NCI-H2107 (cell line): ENCODE measurements at places on chromosomes 12 and 14.
A peak's percentile ranks its signal among the peaks of the same experiment; 100 is the strongest.

DNA sequence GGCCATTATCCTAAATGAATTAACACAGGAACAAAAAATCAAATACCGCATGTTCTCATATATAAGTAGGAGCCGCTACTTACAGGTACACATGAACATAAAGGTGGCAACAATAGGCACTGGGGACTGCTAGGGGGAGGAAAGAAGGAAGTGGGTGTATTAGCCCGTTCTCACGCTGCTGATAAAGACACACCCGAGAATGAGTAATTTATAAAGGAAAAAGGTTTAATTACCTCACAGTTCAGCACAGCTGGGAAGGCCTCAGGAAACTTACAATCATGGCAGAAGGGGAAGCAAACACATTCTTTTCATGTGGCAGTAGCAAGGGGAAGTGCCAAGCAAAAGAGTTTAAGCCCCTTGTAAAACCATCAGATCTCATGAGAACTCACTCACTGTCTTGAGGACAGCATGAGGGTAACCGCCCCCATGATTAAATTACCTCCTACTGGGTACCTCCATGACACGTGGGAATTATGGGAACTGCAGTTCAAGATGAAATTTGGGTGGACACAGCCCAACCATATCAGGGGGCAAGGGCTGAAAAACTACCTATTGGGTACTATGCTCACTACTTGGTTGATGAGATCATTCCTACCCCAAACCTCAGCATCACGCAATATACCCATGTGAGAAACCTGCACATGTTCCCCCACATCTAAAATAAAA lies 16.4 kb upstream of the MIA2 start:
- DNase-seq = no peak

GRCh38 chr12:123057513-123058265 lies 77.2 kb downstream of the ARL6IP4 start:
- peak; percentile 94 for DNase-seq

DNA sequence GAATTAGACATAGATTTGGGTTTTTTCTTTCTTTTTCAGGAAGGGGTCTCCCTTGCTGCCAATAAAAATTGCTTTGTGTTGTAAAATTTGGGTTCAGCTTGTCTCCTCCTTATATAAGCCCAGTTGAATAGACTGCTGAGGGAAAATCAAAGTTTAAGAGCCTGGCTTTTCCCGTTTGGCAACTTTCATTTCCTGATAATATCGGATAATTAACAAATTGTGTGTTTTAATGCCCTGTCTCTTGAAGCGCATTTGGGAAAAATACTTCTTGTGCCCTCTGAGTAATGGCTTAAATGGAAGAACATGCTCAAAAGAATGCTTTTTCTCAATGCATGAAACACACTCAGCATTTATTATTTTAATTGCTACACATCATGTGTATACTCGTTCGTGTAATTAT lies 198.0 kb upstream of the DCN start:
- DNase-seq = no peak

- no peak for DNase-seq
These were observed 106.4 kb downstream of the SLC8A3 start for GRCh38 chr14:70082394-70082793.

DNA sequence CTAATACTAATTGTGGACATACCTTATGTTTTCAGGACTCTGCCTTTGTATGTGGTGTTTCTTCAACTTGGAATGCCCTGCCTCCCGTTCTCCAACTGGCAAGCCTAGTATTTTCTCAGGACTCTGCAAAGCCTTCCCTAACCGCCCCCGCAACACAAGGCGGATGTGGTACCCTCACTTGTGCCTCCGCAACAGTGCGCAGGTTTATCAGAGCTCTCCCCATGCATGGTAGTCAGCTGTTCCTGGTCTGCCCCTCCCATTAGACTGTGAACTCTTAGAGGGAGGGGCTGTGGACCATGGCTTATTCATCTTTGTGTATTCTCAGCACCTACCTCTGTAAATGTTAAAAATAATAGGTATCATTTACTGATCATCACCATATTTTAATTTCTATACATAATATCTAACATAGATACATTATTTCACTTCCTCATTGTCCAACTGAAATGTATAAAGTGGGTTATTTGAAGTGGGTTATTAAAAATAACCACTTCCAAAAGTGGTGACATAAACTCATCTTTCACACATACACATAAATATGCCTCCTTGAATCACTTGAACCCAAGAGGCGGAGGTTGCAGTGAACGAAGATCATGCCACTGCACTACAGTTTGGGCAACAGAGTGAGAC lies 9.0 kb downstream of the LPAR5 start:
- no peak for DNase-seq

DNA sequence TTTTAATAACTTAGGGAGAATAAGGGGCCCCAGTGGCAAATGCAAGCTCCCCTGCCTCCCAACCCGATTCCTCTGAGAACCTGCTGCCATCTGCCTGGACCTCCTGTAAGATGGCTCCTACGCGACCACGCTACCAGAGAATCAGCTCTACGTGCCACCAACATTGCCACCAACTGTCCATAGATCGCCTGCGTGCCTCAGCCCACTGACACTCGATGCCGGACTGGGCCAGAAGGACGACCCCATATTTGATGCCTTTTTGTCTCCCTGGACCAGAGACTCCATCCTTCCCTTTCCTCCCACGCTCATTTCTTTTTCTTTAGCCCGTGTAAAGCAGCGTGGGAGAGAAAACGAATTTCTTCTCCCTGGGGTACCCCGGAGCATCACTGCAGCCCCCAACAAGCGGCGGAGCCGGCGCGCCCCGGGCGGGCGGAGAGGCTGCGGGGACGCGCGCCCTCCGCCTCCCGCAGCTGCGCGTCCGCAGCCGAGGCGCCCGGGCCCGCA lies 565 bp upstream of the KLHL42 start:
- no peak for DNase-seq

GRCh38 chr12:77124767-77125166 lies 59.4 kb upstream of the E2F7 start:
- no peak for DNase-seq

DNA sequence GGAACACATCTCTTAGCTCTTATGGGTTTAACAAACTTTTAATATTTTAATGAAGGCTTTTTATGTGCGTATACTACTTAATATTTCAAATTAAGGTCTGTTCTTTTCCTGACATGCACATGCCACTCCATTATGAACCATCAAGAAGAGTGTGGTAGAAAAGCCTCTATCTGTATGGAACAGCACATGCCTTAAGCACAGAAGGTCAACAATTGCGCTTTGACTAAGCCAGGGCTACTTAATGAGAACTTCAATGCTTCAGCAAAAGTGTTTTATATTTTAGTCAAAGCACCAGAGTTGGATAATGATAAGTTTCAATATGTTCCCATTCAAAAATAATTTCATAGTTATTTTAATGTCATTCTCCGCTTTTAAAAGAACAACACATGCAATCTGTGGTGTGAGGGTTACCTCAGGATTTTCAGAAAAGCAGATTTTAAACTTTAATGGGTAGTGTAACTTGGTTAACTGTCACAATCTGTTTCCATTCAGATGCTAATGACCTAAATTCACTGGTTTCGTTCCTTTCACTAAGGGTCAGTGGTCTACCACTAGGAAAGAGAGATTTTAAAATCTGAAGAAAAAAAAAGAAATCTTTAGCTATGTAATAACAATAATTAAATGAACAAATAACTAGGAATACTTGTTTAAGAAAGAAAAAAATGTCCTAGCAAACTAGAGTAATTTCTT lies 193.4 kb upstream of the NOVA1 start:
- no peak for DNase-seq

- DNase-seq = no peak
These were observed 286.6 kb downstream of the C12orf75 start for GRCh38 chr12:105616971-105617540.

DNA sequence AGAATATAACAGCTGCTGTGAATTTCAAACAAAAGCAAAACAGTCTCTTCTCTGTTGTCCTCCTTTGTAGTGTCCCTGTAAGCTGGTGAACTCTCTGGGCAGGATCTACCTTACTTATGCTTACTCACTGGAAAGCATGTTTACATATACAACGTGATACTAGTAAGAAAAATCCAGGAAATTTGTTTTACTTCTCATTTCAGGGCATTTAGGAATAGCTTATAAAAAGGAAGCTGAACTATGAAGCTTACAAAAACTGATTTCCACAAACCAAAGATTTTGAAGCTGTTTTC lies 311.0 kb downstream of the NOVA1 start:
- DNase-seq = no peak

DNA sequence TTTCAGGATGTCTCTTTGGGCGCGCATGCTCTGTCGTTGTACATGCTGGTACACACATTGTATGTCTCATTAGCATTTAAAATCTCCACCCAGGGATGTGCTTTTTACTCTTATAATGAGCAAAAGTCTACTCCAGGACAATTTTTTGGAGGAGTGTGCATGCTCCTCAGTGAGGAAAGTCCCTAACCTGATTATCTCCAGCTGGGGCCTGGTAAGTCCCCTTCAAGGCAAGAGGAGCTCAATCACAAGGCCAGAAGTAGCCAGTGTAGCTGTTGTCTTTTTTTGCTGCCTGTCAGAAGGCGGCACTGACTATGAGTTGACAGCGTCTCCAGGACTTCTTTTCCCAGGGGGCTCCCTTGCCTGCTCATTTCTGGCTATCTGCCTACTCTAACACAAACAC lies 218.3 kb upstream of the CNTN1 start:
- DNase-seq = no peak

DNA sequence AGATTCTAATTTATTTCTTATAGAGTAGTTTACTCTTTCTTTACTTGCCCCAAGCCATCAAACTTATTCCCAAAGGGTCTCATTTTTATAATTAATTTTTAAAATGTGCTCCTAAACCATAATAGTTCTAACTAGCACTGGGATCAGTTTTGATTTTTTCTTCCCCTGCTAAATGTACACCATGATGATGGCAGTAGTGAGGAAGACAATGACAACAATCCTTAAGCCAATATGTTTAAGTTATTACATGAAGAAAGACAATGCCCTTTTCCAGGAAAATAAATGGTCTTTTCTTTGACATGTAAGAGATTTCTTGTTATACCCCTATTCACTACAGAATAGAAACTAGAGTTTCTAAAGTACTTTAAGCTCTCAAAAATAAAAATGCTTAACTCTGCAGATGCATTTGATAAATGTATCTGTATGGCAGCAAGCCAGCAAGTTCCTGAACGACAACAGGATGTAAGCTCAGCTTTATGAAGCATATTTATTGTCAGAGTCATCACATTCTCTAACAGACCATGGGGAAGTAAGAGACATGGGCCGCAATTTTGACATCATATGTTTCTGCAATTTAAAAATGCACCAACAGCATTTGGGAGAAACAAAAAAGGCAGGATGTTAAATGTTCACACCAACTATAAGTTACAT lies 36.0 kb upstream of the SNX6 start:
- no peak for DNase-seq

- peak; percentile 67 for DNase-seq
These were observed at the start of gene ESR2 for GRCh38 chr14:64293976-64294671. ESR2 (minus strand) TSS chr14:64294371; CDS start chr14:64282985, 11,386 bp downstream.

DNA sequence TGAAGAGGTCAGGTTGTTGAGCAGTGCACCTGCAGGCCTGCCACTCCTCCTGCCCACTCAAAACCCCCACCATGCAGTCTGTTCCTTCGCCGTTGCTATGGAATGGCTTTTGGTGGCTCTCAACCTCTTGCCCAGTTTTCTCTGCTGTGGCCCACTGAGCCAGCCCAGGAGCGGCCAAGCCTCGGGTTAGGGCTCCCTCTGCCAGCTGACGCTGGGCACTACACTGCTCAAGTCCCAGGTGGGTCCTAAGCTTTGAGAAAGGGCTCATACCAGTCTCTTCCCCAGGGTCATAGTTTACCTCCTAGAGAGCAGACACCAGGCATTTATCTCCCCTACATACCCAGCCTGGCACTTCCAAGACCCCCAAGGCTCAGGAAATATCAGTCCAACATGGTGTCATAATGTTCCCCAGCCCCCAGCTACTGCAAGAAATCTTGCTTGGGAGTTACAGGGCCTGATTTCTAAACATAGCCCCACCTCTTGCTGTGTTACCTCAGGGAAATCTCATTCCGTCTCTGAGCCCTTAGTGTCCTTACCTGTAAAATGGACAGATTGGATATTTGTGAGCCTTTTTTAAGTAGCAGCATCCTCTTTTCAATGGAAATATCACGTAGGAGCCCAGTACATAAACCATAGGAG lies 59.4 kb downstream of the TSPAN11 start:
- peak; percentile 53 for DNase-seq

DNA sequence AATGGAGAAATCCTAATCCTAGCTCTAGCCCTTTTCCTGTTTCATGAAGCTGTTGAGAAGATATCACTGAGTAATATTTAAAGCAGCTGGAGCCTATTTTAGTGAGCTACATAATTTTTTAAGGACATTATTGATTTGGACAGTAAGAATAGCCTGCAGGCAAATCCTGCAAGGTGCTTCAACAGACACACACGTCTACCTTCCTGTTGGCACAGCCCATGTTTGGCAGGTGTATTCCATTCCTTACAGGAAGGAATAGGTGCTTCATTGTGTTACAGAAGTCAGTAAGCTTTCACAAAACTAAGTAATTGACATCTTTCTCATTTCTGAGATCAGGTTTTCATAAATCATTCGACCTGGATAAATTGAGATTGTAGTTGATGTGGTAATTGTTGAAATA lies 50.6 kb downstream of the FOXA1 start:
- no peak for DNase-seq

DNA sequence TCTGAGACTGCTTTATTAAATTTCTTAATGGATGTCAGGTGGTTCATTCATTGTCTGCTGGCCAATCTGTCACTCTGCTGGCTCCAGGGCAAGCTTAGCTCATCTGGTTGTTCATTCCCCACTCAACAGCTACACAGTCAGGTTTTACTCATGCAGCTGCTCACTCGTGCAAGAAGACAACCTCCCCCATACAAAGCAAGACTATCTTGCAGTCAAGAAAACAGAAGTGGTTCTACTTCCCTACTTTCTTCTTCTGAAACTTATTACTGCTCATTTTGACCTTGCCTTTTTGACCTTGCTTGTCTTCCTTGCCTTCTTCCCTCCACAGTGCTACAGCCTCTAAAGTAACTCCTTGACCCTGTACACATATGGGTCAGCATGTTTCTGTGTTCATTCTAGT lies 277.9 kb downstream of the SSPN start:
- no peak for DNase-seq

DNA sequence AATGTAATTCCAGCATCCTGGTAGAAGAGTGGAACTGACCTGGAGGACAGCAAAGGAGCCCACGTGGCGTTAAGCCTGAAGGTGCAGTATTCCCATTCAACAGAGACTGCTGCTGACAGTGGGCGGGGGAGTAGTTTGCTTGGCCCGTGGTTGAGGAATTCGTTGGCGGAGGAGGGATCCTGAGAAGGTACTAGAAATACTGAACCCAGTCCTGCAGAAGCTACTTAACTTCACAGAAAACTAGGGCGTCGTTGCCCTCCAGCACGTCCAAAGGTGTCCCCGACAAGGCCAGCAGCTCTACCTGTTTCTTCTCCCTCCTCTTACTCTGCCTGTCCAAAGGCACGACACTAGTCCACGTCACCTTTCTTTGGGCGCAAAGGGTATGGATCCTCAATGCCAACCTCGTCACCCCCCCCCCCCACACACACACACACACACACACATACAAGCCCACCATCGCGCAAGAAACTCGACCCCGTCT lies 303 bp downstream of the PUS7L start:
- no peak for DNase-seq

GRCh38 chr14:101120641-101121507 lies 217.4 kb upstream of the RTL1 start:
- peak; percentile 28 for DNase-seq
